ENCODE measurements at places on chromosomes 11 and 22. TPM values are rescaled to one million over a fixed set of nuclear protein-coding genes. Genes with fewer than 3 reads are reported as not detected.

DNA sequence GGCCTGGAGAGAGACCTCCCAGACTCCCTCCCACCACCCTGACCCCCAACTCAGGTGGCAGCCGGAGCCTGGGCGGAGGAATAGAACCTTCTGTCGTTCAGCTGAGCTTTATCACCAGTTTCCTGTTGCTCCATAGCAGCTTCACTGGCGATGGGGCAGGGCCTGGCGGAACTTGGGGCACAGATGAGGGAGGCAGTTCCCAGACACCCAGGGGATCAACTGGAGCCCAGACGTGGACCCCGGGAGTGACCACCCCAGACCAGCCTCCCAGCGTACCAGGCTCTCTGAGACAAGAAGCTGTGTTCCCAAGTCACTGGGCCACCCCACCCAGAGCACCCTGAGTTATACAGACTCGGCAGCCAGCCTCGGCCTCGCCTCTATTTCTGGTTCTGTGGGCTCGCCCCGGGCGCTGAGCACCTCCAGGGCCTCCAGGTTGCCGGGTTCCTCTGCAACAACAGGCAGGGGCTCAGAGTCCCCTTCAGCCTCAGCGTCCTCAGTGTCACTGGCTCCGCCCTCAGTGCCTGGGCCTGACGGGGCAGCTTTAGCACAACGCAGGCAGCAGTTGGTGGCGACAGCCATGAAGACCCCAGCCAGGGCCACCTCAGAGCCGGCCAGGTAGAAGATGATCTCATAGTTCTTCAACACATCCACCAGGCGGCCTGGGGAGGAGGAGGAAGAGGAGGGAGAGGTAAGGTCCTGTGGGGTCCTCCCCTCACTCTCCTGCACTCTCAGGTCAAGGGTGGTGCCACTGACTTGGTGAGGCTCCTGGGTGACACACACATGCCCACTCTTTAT is 5.7 kb downstream of the SLC16A8 start:
- peak; percentile 43 for DNase-seq

DNA sequence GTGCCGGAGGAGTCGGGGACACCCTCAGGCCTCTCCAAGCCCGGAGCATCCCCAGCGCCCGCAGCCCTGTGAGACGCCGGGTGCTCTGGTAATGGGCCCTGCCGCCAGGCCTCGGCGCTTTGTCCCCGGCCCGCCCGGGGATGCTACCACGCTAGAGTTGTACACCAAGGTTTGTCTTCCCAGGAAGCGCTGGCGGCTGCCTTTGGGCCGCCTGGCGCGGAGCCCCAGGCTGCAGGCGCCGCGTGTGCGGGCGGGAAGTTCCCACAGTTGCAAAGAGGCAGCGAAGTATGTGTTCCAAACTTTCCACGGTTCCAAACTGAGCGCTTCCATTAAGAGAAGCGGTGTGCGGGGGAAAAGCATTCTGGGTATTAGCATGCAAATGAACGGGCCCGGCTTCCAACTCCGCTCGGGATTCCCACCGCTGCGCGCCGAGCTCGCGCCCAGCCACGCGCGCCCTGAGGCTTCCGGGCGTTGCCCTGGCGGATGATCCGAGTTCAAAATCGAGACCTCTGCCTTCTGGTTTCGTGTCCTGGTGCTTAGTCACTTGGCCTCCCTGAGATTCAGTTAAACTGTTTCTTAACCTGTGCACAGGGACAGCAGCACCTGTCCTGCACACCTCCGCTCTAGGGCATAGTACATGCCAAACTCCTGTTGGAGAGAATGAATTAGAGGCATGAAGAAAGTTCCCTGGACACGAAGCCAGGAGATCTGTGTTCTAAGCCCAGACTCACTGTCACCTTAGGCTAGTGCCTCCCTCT is 1.3 kb upstream of the PATZ1 start:
- DNase-seq = peak; percentile 86

GRCh38 chr11:32008880-32009551 is 81.9 kb upstream of the RCN1 start:
- no peak for DNase-seq

DNA sequence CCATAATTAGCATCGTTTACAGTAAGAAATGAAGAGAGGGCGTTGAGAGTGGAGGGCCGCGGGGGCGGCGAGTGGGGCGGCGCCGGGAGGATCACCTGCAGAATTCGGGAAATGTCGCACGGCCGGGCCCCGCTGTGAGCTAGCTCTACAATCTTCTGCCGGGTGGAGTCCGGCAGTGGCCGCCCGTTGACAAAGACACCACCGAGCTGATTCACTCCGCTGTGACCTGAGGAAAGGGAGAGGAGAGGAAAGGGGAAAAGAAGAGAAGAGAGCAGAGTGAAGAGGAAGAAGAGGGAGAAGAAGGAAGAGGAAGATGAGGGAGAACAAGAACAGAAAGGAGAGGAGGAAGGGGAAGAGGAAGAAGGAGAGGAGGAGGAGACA is 8.5 kb downstream of the PAX6 start:
- DNase-seq = peak; percentile 52

GRCh38 chr11:32479291-32479690 is 44.0 kb upstream of the WT1 start:
- no peak for DNase-seq

GRCh38 chr11:69636512-69637197 is 4.3 kb upstream of the CCND1 start:
- peak; percentile 75 for DNase-seq

GRCh38 chr11:15229069-15229468 is 114.3 kb downstream of the INSC start:
- no peak for DNase-seq

DNA sequence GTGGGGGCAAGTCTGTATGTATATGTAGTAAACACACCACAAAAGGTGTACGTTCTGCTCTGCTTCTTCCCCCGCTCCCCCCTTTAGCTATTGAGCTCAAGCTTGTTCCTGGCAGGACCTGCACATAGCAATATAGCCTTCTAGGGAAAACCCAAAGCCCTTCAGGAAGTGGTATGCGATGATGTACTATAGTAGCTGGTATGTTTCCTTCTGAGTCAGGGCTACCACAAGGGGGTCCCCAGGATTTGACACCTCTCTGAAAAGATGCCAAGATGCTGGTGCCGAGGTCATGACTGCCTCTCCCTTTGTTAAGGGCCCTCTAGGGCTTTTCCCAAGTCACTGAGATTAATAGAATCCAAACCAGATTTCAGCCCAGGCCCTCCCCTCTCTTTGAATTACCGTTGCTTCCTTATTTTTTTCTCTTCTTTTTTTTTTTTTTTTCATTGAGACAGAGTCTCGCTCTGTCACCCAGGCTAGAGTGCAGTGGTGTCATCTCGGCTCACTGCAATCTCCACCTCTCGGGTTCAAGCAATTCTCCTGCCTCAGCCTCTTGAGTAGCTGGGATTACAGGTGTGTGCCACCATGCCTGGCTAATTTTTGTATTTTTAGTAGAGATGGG is 268.4 kb downstream of the ETS1 start:
- DNase-seq = no peak

- DNase-seq = no peak
These were observed 27.5 kb upstream of the FBXO3 start for GRCh38 chr11:33801821-33802193.

DNA sequence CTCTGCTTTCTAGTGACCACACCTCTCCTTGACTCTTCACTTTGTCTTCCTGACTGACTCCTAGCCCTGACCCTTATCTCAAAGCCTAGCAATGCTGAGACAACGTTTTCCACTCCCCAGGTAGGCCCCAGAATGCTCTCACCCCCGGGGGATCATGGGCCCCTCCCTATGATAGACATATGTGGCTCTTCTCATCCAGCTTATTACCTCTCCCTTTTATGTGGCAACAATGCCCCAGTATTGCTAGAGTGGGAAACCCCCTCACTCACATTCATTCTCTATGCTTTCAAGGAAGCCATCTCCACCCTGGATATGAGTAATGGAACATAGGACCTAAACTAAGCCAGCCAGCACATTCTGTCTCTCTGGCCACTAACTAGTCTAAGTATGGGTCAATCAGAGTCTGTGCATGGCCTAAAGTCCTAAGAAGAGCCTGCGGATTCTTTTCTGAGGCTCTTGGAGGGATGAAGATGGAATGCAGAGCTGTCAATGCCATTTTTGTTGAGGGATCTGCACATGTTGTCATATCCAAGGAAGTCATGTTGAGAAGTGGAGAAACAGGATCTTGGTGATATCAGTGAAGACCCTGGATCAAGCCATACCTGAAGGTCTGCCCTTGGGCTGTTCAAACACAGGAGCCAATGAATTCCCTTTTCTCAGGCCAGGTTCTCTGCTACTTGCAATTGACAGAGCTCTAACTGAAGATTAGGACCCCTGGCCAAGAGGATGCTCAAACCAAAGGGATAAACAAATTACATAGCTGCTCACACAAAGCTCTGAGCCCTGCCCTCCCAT is 79.8 kb upstream of the GRK3 start:
- DNase-seq = no peak

DNA sequence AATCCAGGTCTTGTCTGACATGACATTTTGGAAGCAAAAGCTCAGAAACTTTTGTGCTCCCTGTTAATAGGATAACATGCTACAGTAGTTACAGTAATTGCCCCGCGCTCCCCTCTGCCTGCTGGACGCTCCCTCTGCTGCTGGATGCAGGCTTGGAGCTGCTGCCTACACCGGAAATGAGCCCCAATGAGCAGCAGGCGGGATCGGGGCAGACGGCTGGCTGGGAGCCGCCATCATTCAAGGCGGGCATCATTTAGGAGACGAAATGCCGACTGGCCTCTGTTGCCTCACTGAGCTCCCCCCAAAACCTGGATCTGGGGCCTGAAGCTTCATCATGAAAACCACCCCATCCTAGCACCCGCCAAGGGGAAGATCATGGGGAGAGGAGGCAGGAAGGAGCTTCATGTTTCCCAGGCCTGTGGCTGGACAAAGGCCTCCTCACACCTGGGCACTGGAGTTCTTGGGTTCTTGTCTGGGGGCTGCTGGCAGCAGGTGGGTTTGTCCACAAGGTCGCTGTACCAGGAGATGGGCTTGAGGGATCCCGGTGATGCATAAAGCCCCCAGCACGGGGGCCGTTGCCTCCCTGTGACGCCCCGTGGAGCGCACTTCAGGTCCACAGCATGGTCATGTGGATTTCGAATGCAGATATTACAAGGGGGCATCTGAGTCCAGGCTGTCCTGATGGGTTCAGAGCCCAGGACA is 664.3 kb downstream of the BRD1 start:
- DNase-seq = peak; percentile 50

DNA sequence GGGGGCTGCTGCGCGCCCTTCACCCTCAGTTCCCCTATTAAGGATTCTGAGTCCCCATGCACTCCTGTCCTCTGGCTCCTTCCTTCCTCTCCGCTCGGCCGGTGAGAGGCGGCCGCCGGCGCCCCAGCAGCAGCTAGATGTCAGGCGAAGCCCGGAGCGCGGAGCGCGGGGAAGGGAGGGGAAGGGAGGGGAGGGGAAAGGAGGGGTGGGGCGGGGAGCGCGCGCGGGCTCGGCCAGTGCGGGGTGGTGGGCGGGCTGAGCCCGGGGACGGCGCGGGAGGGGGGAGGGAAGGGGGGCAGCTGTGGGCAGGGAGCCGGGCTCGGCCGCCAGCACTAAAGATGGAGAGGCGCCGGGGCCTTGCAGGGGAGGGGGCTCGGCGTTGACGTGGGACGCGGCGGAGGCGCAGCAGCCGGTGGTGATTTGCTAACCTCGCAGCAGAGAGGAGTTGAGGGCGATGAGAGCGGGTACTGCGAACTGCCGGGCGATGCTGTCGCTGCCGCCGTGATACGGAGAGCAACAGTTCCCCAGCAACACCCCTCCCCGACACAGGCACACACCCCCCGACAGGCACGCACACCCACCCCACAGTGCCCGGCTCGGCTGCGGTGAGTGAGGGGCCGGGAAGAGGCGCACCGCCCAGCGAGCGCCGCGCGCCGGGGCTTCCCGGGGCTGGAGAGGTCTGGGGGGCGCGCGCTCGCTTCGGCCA is at the start of gene ZBTB16:
Gene ZBTB16, plus strand, starts transcription at position 434 of the 706 bp plus-strand sequence. CDS start 3,590 bp downstream, outside the sequence.
- peak; percentile 97 for DNase-seq

DNA sequence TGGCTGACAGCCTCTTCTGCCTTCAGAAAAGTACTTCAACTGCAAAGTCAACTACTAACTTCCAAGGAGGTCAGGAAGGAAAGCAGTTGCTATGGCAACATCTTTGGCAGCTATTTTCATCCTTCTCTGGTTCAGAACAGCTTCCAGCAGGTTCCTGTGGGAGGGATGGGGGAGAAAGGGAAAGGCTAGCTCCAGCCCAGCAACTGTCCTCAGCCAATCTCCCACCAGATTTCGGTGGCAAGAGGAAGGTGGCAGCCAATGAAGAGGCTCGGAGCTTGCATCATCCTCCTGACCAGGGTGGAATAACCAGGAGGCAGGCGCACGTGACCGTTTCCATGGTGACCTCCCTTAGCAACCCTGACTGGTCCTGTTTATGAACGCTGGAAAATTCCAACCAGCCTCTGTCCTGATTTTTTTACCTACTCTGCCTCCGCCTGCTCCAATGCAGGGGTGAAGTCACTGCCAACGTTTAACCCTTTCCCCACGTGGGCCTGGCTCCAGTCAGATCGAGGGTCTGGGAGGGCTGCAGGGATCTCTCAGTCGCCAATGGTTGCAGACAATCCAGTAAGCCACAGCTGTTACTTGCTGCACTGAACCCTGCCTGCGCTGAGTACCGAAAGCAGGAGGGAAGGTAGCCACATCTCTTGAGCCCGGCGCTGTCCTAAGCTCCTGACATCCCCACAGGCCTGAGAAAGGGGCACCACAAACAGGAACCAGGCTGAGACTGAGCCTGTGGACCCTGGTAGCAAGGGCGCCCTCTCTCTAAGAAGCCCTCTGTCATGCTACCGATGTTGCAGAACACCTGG is 11.2 kb upstream of the MALAT1 start:
- peak; percentile 99 for DNase-seq

- no peak for DNase-seq
These were observed 2.5 kb upstream of the RCN1 start for GRCh38 chr11:32088117-32088941.

- DNase-seq = no peak
These were observed 18.7 kb downstream of the SOX6 start for GRCh38 chr11:16337421-16338213.

- no peak for DNase-seq
These were observed 29.8 kb upstream of the OR8B8 start for GRCh38 chr11:124475265-124475664.

DNA sequence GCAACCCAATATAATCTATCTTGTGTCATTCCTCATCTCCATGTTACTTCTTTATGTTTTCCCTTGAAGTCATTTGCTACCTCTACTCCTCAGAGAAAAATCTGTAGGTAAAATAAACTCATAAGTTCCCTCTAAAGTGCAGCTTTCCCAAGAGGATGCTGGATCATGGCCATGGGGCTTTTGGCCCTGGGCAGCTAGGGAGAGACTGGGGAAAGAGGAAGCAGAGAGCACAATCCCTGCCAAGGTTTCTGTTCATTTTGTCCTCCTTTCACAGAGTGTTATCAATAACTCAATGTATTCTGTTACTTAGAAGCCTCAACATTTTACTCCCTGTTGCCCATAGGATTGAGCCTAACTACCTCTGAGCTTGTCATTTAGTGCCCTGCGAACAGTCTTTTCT is 9.0 kb downstream of the RNF121 start:
- no peak for DNase-seq

- no peak for DNase-seq
These were observed 73.8 kb downstream of the STIM1 start for GRCh38 chr11:3929232-3929631.

- DNase-seq = no peak
These were observed 80.2 kb downstream of the TBC1D22A start for GRCh38 chr22:46842606-46843005.

GRCh38 chr11:1696608-1697570 is at the start of gene KRTAP5-6:
Gene KRTAP5-6 (plus strand): TSS chr11:1697195. CDS start chr11:1697246, 51 bp downstream.
- no peak for DNase-seq

- DNase-seq = peak; percentile 81
These were observed 12.7 kb downstream of the RPL3 start for GRCh38 chr22:39306456-39307361.

Gene CAVIN3
- total RNA-seq = 42.5 TPM

Gene SCYL1
- total RNA-seq = 55.6 TPM

Gene LRRC74B
- not detected for total RNA-seq

Gene ZP1
- total RNA-seq = 0.14 TPM

Gene ACAT1
- 396 TPM for total RNA-seq

Gene STK33
- 23.9 TPM for total RNA-seq

Gene YAP1
- total RNA-seq = 92.9 TPM

Gene NAALADL1
- total RNA-seq = 3.4 TPM

Gene SPON1
- 5.0 TPM for total RNA-seq

All from Right ventricle myocardium inferior (tissue), 1 donor.